ENCODE measurements at places on chromosomes 2 and 18.

- no peak for DNase-seq
Observed at GRCh38 chr2:172510088-172510487, 45.8 kb upstream of the PDK1 start.

DNA sequence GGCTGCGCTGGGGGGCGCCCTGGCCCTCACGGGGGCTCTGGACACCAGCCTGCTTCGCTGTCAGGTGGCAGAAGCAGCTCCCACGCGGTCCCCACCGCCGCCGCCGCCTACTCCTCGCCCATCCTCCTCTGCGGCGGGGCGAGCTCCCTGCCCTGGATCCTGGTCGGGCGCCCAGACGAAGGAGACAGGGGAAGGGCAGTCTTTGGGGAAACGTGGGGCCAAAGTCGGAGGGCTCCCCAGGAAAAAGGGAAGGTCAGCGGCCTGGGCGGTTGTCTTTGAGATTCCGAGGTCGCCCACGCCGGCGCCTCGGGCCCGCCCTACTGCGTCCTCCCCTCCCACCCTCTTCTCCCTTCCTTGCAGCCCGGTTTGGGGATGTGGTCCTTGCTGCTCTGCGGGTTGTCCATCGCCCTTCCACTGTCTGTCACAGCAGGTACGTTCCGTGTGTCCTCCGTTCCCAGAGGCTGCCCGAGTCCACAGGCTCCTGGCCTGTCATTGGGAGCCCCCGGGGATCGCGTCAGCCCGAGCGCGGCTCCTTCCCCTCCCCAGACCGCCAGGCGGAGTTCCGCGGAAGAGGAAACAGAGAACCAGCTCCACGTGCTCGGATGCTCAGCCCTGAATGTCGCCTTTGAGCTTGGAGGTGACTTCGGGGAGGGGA, 800 bp downstream of the IL1RL2 start:
- DNase-seq, result no peak

- DNase-seq, result no peak
Observed at GRCh38 chr2:175025946-175026345, 20.8 kb upstream of the CHN1 start.

DNA sequence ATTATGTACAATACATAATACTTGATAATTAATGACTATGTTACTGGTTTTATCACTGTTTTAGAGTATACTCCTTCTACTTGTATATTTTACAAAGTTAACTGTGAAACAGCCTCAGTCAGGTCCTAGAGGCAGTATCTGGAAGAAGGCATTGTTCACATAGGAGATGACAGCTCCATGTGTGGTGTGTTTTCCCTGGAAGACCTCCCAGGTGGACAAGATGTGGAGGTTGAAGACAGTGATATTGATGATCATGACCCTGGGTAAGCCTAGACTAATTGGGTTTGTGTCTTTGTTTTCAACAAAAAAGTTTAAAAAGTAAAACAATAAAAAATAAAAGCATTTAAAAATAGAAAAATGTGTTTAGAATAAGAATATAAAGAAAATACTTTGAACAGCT, 96.4 kb downstream of the TRIB2 start:
- no peak for DNase-seq

- no peak for DNase-seq
Observed at GRCh38 chr2:19238440-19239060, 119.9 kb downstream of the OSR1 start.

DNA sequence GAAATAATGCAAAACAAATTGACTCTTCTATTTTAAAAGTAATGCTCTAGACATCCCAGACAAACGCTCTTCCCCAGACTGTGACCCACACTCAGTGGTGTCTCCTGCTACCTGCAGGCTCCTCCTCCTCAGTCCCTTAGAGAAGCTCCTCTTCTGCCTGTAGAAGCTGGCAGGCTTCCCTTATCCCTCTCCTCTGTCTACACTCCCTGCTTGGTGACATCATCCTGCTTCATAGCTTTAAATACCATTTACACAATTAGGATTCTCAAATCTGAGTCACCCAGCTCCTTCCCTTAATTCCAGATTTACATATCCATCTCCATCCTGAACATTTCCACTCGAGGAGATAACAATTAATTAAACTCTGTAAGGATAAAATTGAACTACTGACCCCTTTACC, 167.9 kb downstream of the FBXO15 start:
- no peak for DNase-seq

DNA sequence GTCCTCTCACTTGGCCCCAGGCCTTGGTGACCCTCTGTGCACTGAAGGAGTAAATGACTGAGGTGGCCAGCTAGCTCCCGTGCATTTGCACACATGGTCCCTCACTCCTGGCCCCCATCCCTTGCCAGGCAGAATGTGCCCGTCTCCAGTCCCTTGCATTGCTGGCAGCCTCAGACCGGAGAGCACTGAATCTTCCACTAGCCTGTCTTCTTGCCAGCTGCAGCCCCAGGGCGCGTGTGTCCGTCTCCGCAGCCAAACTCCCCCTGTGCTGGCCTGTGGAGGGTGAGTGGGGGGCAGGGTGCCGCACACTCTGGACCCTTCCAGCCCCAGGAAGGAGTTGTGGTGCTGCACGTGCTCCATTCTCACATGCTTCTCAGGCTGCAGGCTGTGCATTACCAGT, 35.9 kb downstream of the INPP4A start:
- DNase-seq, result no peak

DNA sequence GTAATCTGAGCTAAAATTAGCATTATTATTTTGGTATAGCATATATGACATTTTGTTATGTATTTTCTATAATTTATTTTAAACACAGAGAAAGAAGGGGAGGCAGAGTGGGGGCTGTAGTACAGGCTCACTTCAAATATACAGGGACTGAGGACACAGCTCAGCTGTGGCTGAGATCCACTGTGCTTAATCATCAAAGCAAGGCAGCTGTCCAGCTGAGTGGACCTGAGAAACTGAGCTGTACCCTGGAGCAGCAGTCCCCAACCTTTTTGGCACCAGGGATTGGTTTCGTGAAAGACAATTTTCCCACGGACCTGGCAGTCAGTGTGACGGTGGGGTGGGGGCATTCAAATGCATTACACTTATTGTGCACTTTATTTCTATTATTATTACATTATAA, 687.2 kb downstream of the RNF144A start:
- no peak for DNase-seq

GRCh38 chr2:32064021-32064601, 755 bp downstream of the SPAST start:
- no peak for DNase-seq

DNA sequence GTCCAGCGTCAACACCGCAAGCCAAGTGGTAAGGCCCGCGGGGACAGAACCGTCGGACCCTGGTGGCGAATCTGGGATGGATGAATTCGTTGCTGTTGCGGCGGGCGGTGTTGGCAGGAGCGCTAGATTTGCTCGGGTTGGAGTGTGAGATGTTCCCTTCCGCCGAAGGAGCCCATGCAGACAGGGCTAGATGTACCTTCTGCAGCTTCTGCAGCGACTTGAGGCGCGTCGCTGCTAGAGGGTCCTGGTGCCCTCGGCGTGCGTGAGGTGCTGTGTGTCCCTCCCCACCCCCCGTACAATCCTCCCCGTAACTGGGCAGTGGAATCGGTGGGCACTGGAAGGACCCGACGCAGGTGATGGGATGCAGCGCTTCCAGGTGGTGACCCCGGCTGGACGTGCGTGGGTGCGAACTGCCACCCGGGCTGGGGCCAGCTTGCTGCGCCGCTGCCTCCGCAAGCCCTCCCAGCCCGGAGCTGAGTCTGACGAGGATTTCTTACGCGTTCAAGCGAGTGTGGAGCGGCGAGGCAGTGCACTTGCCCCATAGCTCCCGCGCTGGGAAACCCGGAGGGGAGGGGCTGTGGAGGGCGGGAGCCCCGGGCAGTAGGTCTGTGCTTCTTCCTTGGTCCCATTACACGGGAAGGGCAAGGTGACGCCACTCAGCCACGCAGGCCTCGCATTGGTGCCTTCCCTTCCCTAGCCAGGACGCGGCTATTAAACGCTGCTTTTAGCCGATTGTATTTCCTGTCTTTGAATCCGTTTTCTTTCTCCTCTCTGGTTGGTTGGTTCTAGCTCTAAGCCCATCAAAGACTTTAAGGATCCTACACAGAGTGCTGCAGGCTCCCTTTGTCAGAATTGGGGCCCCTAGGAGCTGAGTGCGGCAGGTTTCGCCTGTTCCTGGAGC, 34.2 kb downstream of the CHRNA1 start:
- no peak for DNase-seq

DNA sequence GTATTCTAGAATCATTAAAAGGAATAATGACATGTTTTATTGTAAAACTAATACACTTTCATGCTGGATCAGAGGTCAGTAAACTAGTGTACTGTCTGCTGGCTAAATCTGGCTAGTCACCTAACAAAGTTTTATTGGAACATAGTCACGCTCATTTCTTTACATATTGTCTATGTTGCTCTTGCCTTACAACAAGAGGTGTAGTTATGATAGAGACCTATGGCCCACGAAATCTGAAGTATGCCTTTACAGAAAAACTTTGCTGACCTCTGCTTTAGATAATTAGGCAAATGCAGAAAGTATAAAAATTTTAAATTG, 29.9 kb upstream of the SCYGR2 start:
- DNase-seq, result no peak

- DNase-seq, result no peak
Observed at GRCh38 chr2:14140009-14140550, 492.4 kb upstream of the LRATD1 start.

- DNase-seq, result no peak
Observed at GRCh38 chr2:121417826-121418225, 112.9 kb upstream of the RNU4ATAC start.

DNA sequence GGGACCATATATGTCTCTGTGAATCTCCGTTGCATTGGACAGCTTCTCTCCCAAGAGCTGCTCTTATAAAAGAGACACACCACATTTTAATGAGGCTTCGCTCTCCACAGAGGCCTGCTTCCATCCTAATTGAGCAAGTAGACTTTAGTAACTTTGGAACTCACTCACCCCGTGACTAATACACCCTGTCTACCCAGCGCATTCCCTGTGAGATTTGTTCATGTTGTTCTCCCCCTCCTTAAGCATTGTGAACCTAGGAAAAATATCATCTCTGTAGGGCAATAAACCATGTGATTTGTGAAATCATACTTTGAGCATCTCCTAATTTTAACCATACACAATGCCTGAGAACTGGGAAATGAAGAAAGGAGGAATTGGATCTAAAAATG, 56.9 kb downstream of the MCFD2 start:
- DNase-seq, result peak; percentile 21

GRCh38 chr2:181575024-181575649, 81.8 kb downstream of the CERKL start:
- no peak for DNase-seq

- DNase-seq, result no peak
Observed at GRCh38 chr2:144607099-144607498, 87.2 kb upstream of the ZEB2 start.

DNA sequence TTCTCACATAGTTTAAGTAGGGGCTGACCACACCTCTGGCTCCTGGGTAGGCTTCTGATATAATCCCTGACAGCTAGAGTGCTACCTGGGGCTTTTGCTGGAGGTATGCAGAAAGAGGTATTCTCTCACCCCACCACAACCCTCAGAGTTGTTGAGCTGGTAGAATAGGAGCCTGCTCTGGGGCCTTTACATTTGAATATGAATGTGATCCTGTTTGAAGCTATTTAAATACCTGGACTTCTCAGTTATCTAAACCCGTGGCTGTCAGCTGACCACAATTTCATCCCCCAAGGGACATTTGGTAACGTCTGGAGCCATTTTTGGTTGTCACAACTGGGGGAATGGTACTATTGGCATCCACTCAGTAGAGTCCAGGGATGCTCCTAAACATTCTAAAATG, 669.1 kb downstream of the SATB2 start:
- DNase-seq, result no peak

- DNase-seq, result no peak
Observed at GRCh38 chr2:88442473-88442872, 10.0 kb downstream of the FOXI3 start.

DNA sequence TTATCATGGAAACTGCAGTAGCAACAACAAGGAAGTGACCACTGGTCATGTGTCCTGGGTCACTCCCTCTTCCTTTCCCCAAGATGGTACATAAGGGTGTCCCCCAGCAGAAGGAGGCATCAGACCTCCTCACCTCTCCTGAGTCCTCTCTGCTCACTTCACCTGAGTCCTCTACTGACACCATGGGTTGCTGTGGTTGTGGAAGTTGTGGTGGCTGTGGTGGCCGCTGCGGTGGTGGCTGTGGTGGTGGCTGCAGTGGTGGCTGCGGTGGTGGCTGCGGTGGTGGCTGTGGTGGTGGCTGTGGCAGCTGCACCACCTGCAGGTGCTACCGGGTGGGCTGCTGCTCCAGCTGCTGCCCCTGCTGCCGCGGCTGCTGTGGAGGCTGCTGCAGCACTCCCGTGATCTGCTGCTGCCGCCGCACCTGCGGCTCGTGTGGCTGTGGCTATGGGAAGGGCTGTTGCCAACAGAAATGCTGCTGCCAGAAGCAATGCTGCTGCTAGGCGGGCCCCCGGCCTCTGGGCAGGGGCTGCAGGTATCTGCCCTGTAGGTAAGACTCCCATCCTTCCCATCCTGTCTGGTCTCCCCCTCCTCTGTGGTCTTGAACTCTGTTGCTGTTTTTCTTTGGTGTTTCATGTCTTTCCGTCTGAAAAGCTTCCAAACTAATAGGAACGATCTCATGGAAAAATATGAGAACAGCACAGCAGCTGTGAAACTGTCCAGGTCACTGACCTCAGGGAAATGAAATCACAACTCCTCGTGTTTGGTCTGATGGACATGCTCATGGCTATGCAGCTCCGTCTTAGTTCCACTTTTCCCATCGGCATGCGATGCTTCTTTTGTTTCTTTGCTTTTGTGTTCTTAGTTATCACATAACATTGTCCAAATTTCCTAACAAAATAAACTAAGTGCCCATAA, at the start of gene SCYGR4:
Gene SCYGR4 (plus strand): TSS at position 183 of the 915 bp plus-strand sequence. CDS start 0 bp downstream, at position 183.
- DNase-seq, result no peak

DNA sequence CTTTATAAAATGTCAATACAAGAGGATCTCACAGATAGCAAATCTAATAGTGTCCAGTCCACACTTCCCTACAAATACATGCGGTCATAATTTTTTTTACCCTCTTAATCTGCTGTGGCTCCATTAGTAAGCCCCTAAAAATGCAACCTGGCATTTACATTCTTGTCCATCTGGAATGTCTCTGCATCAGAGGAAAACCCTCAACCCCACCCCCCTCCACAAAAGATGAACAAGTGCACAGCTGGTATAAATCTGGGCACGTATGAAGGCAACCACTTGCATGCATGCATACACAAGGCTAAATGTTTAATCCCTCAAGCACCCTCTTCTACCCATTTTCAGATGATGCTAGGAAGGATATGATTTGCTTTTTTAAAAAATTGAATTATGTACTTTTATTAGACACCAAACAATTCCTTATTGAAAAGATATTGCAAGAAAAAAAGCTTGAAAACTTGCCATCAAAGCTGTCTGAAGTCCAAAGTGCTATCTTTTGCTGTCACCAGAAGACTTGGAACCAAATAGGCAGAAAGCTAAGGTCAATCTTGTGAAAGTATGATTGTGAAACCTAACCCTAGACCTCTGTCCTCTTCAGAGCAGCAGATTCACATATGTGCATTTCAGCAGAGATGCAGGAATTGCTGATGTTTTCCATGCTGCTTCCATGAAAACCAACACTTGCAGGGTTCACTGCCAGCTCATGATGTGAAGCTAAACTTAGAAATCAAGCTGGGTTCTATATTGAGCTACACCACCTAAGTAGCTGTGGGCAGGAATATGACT, 39.0 kb downstream of the IRS1 start:
- peak; percentile 84 for DNase-seq
